ENCODE measurements at places on chromosomes 7 and 10.

GRCh38 chr7:90846192-90846591 lies 250.1 kb downstream of the CDK14 start:
- DNase-seq = no peak

DNA sequence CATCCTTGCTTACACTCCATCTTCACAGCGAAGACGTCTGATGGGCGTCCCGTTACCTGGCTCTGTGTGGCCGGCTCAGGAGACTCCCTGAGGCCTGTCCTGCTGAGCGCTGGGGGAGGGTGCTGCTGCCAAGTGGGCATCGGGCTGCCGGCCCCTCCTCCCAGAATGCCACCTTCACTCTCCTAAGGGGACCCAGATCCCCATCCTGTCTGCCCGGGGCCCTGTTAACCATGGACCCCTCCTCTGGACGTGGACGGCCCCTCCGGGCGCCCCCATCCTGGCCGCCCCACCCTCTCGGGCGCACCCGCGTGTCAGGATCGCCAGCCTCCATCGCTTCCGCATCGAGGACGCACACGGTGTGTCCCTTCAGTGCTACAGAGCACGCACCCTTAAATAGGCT lies 7.3 kb upstream of the FOXL3 start:
- DNase-seq = no peak

DNA sequence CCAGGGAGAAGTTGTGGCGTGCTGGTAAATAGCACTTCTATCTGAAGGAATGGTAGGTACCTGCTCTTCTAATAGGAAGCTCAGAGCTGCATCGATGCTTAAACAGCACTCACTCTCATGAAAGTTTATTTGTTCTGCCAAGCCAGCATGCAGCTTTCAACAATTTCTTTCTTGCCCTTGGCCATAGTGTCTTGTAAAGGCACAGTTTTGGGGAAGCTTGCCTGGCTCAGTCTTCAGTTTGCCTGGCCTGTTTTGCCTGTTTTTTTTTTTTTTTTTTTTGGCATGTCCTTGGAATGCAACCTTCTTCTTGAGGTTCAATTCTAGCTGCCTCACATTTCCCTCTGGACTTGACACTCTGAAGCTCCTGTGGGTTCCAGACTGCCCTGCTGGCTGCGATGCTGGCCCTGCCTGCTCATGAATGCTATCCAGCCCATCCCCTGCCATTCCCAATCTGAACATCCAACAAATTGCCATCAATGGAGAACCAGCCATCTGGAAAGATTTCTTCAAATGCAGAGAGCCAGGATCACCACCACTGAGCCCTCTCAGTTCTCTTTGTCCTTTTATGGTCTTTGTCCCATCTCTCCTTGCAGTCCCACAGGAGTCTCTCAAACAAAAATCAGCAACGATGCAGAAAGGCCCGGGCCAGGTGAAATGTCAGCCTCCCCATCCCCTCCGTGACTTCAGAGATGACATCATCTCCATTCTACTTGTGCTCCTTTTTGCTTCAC lies 133.9 kb downstream of the ANLN start:
- no peak for DNase-seq

- DNase-seq = no peak
These were observed 987.9 kb downstream of the KCNMA1 start for GRCh38 chr10:76649723-76650127.

Measured in GM12865 (cell line).